Vein endothelial cell (primary cell): ENCODE measurements at places on chromosomes 2 and 18. TPM values are rescaled to one million over a fixed set of nuclear protein-coding genes. Genes with fewer than 3 reads are reported as not detected.

The BOLL gene
- total RNA-seq, result not detected in 2 replicates

The LCT gene
- total RNA-seq, result under 0.01 TPM in 1 of 2 replicates, not detected in the other

The NTSR2 gene
- total RNA-seq, result not detected in 2 replicates

The C2orf72 gene
- total RNA-seq, result under 0.01 TPM in 1 of 2 replicates, not detected in the other

The MROH2A gene
- not detected in 2 replicates for total RNA-seq

The STAMBP gene
- 17.7 and 18.6 TPM in 2 replicates for total RNA-seq

The CNGA3 gene
- not detected in 2 replicates for total RNA-seq

The NAT8 gene
- not detected in 2 replicates for total RNA-seq

The HRH4 gene
- under 0.01 and 0.10 TPM in 2 replicates for total RNA-seq

The TTN gene
- 2.6 and 3.3 TPM in 2 replicates for total RNA-seq

The AQP12A gene
- not detected in 2 replicates for total RNA-seq

The DSG1 gene
- not detected in 2 replicates for total RNA-seq

The HOXD11 gene
- not detected in 2 replicates for total RNA-seq

The CCDC150 gene
- total RNA-seq, result 6.2 and 10.3 TPM in 2 replicates

The IL1A gene
- 0.33 and 0.57 TPM in 2 replicates for total RNA-seq

The ANKRD30B gene
- not detected in 2 replicates for total RNA-seq

The CCDC102B gene
- total RNA-seq, result 3.6 and 5.6 TPM in 2 replicates

The UNC50 gene
- total RNA-seq, result 21.6 and 25.8 TPM in 2 replicates

The CAVIN2 gene
- 335 and 409 TPM in 2 replicates for total RNA-seq

The SNTG2 gene
- not detected in 2 replicates for total RNA-seq

The KCTD1 gene
- total RNA-seq, result 13.6 and 14.0 TPM in 2 replicates

The FBXO36 gene
- total RNA-seq, result 2.4 and 2.6 TPM in 2 replicates

The GALNT14 gene
- total RNA-seq, result 0.57 TPM in 1 of 2 replicates, not detected in the other

The CFC1 gene
- not detected in 2 replicates for total RNA-seq

The BMP10 gene
- total RNA-seq, result 0.33 TPM in 1 of 2 replicates, not detected in the other

The MYO5B gene
- total RNA-seq, result 0.65 and 0.96 TPM in 2 replicates

The AFTPH gene
- 25.2 and 26.7 TPM in 2 replicates for total RNA-seq

The C2orf66 gene
- under 0.01 and 0.38 TPM in 2 replicates for total RNA-seq

The CAPN13 gene
- not detected in 2 replicates for total RNA-seq

The TACR1 gene
- not detected in 2 replicates for total RNA-seq

The FAM161A gene
- total RNA-seq, result 0.65 and 1.7 TPM in 2 replicates
